ENCODE measurements at places on chromosomes 6 and 20. TPM values are rescaled to one million over a fixed set of nuclear protein-coding genes. Genes with fewer than 3 reads are reported as not detected.

TULP4 gene
- 117 TPM for total RNA-seq

OR2H2 gene
- total RNA-seq = not detected

ELOVL4 gene
- 6.2 TPM for total RNA-seq

SIRPA gene
- total RNA-seq = 9.9 TPM

COL10A1 gene
- total RNA-seq = not detected

NINL gene
- total RNA-seq = 10.1 TPM

PAK5 gene
- total RNA-seq = not detected

ULBP2 gene
- 12.5 TPM for total RNA-seq

Measured in regular cardiac myocyte (primary cell).